Esophagus muscularis mucosa (tissue), 4 donors: ENCODE measurements at places on chromosomes 5 and 9. TPM values are rescaled to one million over a fixed set of nuclear protein-coding genes. Genes with fewer than 3 reads are reported as not detected.

Gene RHOBTB3
- total RNA-seq: 84.7 TPM

DNA sequence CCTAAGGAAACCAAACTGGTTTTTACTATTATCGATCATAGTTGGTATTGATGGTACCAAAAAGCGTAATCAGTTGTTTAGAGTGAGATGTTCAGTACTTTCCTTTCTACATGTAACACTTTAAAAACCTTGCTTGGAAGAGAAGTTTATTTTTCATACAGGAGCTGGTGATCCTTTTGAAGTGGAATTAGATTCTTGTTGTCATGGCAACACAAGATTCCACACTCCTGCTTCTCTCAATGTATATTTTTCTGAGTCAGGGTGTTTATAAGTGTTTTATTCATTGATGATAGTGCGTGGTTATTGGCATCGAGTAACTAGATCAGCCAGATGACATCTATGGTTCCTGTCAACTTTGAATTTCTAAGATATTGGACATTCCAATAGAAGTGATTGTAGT is 181.1 kb upstream of the CHD1 start:
- H3K36me3 ChIP-seq: no peaks in the 10 kb centered on the region
- no peak for DNase-seq
- no peak overlapping the region for H3K27ac ChIP-seq
- no peak overlapping the region for H3K4me3 ChIP-seq
- H3K27me3 ChIP-seq: no peaks in the 10 kb centered on the region
- peaks cover 3% of the 10 kb centered on the region for H3K4me1 ChIP-seq

Gene DMRT3
- total RNA-seq: not detected

Gene DAB2
- 52.9 TPM for total RNA-seq

DNA sequence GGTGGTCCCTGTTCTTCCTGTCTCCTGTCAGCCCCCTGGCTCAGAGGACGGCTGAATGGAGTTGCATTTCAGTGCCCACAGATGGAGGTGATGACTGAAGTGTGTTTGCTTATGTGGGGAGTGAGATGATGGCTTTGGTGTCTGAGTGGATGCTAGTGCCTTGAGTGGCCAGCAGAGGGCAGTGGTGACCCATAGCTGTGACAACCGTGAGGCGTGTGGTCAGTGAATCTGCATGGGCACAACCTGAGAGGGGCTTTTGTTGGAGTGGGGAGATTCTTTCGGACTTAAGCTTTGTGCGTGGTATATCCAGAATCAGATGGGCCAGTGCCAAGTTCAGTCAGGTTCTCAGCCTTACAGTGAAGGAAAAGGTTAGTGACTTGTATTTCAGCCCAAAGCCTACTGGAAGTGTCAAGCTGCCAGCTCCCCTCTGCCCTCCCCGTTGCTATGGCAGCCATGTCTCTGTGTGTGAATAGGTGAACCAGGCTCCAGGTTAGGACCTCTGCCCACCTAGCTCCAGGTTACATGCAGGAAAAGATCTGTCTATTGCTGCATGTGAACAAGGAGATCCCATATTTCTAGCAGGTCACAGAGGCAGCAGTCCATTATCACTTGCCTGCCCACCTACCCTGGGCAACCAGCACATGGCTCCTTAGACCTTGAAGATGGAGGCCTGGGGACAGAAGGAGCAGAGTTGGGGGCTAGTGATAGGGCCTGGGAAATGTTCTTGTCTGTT is 14.7 kb upstream of the CXXC5 start:
- no peak overlapping the region for H3K27ac ChIP-seq
- peaks cover 21% of the 10 kb centered on the region for H3K36me3 ChIP-seq
- H3K4me3 ChIP-seq: no peak overlapping the region
- DNase-seq: peak; percentile 92

- peaks cover 20% of the 10 kb centered on the region for H3K27me3 ChIP-seq
- no peak overlapping the region for H3K4me3 ChIP-seq
- no peak overlapping the region for H3K27ac ChIP-seq
- H3K36me3 ChIP-seq: no peaks in the 10 kb centered on the region
Measured at GRCh38 chr5:159510282-159510681, 180.0 kb upstream of the IL12B start.

GRCh38 chr5:112630246-112631009 is 107.3 kb upstream of the APC start:
- no peaks in the 10 kb centered on the region for H3K36me3 ChIP-seq
- H3K4me1 ChIP-seq: no peaks in the 10 kb centered on the region
- H3K27ac ChIP-seq: no peak overlapping the region
- H3K27me3 ChIP-seq: no peaks in the 10 kb centered on the region
- DNase-seq: no peak

- H3K27ac ChIP-seq: no peak overlapping the region
- H3K4me3 ChIP-seq: no peak overlapping the region
- H3K36me3 ChIP-seq: no peaks in the 10 kb centered on the region
Measured at GRCh38 chr5:126139773-126140172, 283.4 kb upstream of the GRAMD2B start.

GRCh38 chr9:135210676-135211523 is 123.4 kb downstream of the OLFM1 start:
- H3K4me3 ChIP-seq: no peak overlapping the region
- no peaks in the 10 kb centered on the region for H3K4me1 ChIP-seq
- H3K36me3 ChIP-seq: no peaks in the 10 kb centered on the region
- no peak for DNase-seq

DNA sequence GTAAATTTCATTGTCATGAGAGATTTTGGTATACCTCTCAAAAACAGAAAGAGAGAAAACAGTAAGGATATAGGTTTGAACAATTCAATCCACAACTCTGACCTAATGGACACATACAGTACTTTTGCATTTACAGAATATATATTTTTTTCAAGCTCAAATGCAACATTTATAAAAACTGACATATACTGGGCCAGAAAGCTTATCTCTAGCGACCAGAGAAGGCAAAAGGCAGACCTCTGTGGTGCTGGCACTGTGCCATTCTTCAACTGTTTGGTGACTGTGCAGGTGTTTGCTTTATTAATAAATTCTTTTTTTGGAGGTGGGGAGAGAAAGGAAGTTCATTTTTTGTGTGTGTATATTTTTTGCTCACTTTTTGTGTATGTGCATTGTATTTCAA is 6.0 kb upstream of the PLAC8L1 start:
- no peaks in the 10 kb centered on the region for H3K4me1 ChIP-seq
- H3K36me3 ChIP-seq: peaks cover 30% of the 10 kb centered on the region
- H3K4me3 ChIP-seq: no peak overlapping the region
- H3K27ac ChIP-seq: no peak overlapping the region
- no peaks in the 10 kb centered on the region for H3K27me3 ChIP-seq

DNA sequence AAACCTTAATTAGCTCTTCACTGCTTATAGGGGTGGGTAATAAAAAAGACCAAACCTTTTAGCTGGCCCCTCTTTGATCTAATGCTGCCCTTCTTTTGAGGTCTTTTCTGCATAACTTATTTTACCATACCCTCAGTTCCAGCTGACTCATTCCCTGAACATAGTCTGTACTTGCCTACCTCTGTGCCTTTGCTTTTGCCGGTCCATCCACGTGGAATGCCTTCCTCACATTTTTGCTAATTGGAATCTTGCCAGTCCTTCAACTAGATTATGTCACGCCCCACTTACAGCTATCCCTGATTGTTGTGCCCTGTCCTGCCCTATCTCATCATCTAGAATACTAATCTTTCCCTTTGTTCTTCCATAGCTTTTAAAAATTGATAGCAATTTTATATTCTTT is 44.2 kb downstream of the FAF2 start:
- H3K27ac ChIP-seq: no peak overlapping the region
- H3K27me3 ChIP-seq: no peaks in the 10 kb centered on the region
- H3K4me1 ChIP-seq: no peaks in the 10 kb centered on the region
- DNase-seq: no peak
- peaks cover 86% of the 10 kb centered on the region for H3K36me3 ChIP-seq

- H3K36me3 ChIP-seq: no peaks in the 10 kb centered on the region
- no peak overlapping the region for H3K27ac ChIP-seq
- no peaks in the 10 kb centered on the region for H3K27me3 ChIP-seq
Measured at GRCh38 chr5:120550358-120550757, 86.3 kb downstream of the PRR16 start.

Gene LURAP1L
- 11.4 TPM for total RNA-seq

GRCh38 chr9:121895818-121896544 is 197.1 kb downstream of the TTLL11 start:
- H3K27me3 ChIP-seq: no peaks in the 10 kb centered on the region
- peaks cover 7% of the 10 kb centered on the region for H3K4me1 ChIP-seq
- DNase-seq: no peak
- no peak overlapping the region for H3K4me3 ChIP-seq
- H3K27ac ChIP-seq: no peak overlapping the region
- no peaks in the 10 kb centered on the region for H3K36me3 ChIP-seq

DNA sequence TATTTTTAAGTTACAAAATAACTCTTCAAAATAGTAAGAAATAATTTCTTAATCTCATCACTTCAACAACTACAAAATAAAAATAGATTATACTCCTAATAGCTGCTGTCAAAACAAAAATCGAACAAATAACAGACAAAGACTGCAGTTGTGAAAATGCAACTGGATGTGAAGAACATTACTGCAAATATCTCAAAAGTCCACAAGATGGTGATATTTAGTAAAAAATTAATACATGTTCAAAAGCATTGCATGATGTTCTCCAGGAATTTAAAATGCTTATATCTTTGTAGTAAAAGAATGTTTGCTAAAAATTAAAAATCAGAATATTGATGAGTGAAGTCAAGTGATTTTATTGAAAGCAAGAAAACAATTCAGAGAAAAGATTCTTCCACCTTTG is 66.2 kb downstream of the MPDZ start:
- H3K27ac ChIP-seq: no peak overlapping the region
- no peaks in the 10 kb centered on the region for H3K27me3 ChIP-seq
- no peak overlapping the region for H3K4me3 ChIP-seq
- peaks cover 49% of the 10 kb centered on the region for H3K36me3 ChIP-seq

DNA sequence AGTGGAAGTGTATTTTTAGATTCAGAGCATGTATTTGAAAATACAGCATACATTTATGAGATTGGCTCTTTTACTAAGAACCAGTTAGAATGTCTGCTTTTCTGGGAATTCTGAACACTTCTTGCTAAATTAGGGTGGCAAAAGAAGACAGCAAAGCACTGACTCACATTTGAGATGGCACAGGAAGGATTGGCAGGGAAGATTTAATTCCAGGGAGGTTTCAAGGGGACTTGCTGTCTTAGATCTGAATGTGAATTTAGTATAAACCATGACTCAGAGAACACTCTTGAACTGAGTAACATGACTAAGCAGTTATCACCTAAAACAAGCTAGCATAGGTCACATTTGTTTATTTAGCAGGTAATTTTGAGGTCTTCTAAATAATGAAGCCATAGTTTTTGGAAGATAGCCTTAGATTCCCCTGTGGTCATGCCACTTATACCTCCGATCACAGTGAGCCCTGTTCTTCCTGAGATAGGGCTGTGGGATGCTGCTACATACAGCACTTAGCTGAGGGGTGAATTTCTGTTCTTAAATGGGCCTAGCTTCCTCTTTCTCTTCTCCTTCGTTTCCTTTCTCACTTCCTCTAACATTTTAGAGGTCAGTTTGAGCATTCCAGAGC is 173.8 kb downstream of the PCSK1 start:
- H3K27me3 ChIP-seq: no peaks in the 10 kb centered on the region
- H3K36me3 ChIP-seq: no peaks in the 10 kb centered on the region
- H3K4me1 ChIP-seq: peaks cover 22% of the 10 kb centered on the region
- no peak overlapping the region for H3K4me3 ChIP-seq

DNA sequence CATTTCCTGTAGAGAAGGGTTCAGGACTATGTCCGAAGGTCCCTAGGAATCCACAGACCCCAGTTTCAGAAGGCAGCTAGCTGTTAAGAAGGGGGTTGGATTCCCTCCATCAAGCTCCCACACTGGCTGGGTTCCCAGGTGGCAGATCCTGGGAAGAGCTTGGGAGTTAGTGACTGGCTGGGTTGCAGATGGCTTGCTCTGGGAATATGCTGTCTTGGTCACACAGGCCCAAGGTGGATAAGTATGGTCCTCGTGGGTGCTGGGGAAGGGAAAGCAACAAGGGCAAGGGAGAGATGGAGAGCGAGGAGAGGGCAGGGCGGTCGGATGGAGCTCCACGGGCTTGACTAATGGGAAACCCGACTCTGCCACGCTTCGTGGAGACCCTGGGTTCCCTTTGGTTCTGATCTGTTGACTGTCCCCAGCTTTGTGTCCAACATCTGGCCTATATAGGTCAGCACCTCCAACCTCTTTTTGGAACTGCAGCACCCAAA is 17.4 kb downstream of the SH3PXD2B start:
- H3K4me3 ChIP-seq: no peak overlapping the region
- H3K27me3 ChIP-seq: no peaks in the 10 kb centered on the region
- no peak for DNase-seq

DNA sequence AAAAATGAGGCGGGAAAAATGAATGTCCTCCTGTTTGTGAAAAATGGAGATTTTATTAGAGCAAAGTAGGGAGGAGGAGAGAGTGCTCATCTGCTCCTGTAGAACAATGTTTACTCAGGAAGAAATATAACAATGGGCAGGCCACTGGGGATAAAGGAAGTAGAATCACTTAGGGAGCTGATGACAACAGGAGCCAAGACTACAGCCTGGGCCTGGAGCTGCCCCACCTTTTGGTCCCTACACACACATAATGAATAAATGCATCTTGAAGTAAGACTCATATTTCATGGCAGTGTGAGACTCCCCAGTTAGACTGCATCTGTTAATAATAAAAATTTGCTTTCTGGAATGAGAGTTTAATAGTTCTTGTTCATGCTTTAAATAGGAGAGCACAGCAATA is 1939.8 kb downstream of the EFNA5 start:
- H3K36me3 ChIP-seq: no peaks in the 10 kb centered on the region
- no peaks in the 10 kb centered on the region for H3K27me3 ChIP-seq
- no peak for DNase-seq
- H3K4me1 ChIP-seq: no peaks in the 10 kb centered on the region
- H3K27ac ChIP-seq: no peak overlapping the region
- H3K4me3 ChIP-seq: no peak overlapping the region

GRCh38 chr9:95239071-95239470 is 78.4 kb downstream of the FANCC start:
- no peaks in the 10 kb centered on the region for H3K27me3 ChIP-seq
- no peaks in the 10 kb centered on the region for H3K4me1 ChIP-seq
- DNase-seq: peak; percentile 34
- no peak overlapping the region for H3K27ac ChIP-seq
- no peak overlapping the region for H3K4me3 ChIP-seq
